Activated CD8-positive, alpha-beta memory T cell treated with anti-CD3 and anti-CD28 coated beads for 1 hour (primary cell): ENCODE measurements at places on chromosomes 13 and 19.
A peak's percentile ranks its signal among the peaks of the same experiment; 100 is the strongest.

DNA sequence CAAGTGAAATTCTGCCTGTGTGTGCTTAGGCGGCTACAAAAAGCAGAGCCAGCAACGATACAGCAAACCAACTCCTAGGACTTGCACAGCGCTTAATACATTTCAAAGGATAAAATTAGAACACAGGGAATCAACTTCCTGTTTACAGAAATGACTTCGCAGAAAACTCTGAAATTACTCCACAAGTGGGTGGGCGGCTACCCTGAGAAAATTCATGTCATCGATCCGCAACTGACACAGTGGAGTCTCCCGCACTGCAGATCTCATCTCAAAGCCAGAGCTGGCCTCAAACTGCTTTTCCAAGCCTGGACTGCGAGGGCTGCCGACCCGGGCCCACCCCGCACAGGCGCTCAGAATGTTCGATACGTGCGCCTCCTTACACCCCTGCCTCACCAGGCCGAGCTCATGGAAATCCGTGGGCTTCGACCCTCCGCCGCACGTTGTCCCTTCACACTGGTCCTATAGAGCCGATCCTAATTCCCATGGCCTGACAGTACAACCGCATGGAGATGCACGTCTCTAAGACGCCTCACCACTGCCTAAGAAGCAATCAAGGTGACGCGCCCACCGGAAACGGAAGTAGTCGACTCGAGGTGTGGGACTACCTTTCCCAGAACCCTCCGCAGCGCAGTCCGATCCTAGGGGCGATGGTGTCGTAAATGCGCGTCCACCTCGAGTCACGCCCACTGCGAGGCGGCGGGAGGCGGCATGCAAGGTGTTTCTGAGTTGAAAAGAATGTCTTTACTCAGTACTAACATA lies at the start of gene ZNF229:
Gene ZNF229, minus strand, starts transcription at position 557 of the 759 bp plus-strand sequence. CDS start 5,625 bp downstream, outside the sequence.
- DNase-seq: peak; percentile 24

DNA sequence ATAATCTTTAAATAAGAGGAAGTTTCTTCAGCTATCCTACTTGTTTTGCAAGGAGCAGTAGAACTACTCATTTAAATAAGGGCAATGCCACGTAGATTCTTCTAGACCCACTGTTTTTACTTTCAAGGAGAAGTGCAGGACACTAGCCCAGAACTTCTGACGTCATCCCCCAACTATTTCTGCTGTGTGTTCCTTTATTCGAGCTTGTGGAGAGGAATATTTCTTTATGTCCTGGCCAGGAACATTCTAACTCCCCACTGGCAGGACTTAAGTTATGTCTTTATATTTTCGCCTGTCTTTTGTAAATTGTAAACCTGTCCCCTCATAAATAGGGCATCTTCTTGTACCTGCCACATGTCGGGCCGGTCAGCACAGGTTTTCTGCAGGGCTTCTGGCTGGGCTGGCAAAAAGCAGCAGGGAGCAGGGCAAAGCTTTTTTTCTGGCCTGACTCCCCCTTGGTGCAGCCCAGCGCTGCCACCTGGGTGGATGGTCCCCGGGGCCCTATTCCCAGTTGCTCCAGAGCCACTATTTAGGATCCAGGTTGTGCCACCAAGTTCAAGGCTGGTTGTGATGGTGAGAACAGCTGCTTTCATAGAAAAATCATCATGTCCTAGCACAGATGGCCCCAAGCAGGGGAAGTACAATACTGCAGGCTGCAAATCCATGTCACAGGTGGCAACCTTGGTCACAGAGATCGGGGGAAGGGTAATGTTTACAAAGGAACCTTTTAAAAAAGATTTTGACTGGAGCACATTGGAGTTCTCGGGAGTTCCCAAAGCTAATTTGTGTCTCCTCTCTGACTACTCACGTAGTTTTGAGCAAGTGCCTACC lies 1.8 kb downstream of the MBNL2 start:
- DNase-seq: no peak

DNA sequence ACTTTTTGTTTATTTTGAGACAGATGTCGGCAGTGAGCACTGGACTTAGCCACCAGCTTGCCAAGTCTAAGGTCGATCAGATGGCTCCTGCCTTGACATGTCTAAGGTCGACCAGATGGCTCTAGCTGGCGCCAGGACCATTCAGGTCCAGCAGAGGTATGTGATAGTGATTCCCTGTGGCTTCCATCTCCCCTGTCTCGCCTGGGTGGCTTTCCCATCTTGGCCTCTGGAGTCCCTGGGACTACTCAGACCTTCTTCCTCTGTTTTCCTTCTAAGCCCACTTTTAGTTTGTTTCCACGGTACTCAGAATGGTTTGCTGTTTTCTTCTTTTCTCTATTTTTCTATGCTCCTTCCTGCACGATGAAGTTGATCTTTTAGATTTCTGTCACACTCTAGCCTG lies 1435.7 kb downstream of the UQCRFS1 start:
- DNase-seq: no peak

- no peak for DNase-seq
Measured at GRCh38 chr13:49643035-49643646, 14.8 kb downstream of the ARL11 start.

GRCh38 chr13:110326263-110326904 lies 19.3 kb downstream of the COL4A2 start:
- DNase-seq: no peak

DNA sequence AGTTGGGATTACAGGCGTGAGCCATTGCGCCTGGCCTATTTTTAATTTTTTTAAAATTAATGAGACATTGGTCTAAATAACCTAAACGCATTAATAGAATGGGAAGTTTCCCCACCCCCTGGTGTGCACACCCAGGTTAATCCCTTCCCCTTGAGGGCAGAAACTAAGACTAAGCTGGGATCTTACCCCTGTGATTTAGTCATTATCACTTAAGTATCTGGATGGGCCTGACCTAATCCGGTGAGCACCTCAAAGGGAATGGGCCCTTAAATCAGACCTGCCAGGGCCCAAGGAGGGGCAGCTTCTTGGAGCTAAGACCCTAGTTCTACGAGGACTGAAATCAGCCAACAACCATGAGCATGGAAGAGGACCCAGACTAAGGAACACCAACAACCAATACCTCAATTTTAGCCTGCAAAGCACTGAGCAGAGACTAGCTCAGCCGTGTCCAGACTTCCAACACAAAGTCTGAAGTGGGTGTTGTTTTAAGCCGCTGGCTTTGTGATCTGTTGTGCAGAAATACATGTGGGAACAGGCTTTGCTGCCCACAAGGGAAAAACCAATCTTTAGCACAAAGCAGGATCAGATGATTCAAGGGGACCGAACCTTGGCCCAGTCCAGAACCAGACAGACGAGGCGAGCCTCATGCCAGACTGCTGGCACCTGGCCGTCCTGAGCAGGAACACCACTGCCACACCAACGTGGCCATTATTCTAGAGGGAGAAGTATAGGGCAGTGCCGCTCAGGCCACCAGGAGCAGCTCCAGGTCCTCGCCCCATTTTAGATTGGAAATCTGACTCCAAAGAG lies 7.1 kb downstream of the UBE2S start:
- DNase-seq: no peak

DNA sequence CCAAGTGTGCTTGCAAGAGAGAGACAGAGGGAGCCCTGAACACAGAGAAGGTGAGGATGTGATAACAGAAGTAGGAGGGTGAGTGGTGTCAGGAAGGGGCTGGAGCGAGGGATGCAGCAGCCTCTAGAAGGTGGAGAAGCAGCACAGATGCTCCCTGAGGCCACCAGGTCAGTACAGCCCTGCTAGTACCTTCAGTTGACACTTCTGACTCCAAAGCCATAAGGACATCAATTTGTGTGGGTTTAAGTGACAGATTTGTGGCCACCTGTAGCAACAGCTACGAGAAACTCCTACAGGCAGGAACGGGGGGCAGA lies 6.9 kb downstream of the ERICH4 start:
- no peak for DNase-seq

- DNase-seq: no peak
Measured at GRCh38 chr19:38145623-38146022, 78.4 kb downstream of the DPF1 start.

GRCh38 chr13:41916173-41916954 lies 44.5 kb downstream of the VWA8 start:
- no peak for DNase-seq

GRCh38 chr19:16290692-16291091 lies 33.9 kb upstream of the KLF2 start:
- DNase-seq: no peak

DNA sequence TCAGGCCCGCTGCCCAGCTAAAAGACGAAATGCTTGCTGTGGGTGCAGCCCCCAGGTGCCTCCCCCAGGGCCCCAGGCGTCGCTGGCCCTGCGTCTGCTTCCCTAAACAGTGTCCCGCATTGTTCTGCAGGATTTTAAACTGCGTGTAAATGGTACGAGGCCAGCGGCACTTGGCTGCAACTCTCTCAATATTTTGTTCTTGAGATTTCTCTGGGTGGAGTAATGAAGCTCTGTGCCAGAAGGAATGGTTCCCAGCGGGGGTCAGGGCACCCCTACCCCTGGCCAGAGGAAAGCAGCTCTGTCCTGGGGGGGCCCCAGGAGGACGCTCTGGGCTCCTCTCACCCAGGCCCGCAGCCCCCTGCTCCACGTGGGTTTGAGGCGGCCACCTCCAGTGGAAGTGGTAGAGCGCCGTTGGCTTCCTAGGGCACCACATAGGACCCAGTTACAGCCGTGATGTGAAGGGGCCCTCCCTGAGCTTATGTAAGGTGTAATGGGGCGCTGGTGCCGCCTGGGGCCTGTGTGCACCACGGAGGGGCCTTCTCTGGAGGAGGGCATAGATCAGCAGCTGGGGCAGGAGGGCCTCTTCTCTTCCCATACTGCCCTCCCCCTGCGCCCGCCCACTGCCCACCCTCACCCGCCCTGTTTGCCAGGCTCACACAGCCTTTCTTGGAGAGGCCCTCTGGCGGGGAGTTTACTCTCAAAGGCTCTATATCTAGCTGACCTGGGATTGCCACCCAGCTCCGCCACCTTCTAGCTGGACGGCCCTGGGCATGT lies 19.8 kb downstream of the PAK4 start:
- no peak for DNase-seq

- no peak for DNase-seq
Measured at GRCh38 chr13:91546900-91547299, 148.5 kb downstream of the GPC5 start.

DNA sequence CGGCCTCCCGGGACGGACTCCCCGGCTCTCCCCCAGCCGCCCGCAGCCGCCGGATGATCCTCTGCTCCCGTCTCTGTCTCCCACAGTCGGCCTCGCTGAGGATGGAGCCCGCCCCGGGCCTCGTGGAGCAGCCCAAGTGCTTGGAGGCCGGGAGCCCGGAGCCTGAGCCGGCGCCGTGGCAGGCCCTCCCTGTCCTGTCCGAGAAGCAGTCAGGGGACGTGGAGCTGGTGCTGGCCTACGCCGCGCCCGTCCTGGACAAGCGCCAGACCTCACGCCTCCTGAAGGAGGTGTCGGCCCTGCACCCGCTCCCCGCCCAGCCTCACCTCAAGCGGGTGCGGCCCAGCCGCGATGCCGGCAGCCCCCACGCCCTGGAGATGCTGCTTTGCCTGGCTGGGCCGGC lies 6.8 kb downstream of the ADAT3 start:
- no peak for DNase-seq

- DNase-seq: no peak
Measured at GRCh38 chr13:46593398-46593797, 40.4 kb downstream of the LRCH1 start.

DNA sequence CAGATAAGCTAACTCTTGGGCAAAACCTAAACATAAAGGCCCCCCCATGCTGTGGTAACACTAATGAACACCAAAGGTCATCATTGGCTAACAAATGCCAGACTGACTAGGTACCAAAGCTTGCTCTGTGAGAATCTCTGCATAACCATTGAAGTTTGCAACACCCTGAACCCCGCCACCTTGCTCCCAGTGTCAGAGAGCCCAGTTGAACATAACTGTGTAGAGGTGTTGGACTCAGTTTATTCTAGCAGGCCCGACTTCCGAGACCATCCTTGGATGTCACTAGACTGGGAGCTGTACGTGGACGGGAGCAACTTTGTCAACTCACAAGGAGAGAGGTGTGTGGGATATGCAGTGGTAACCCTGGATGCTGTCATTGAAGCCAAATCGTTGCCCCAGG lies 602.2 kb downstream of the UQCRFS1 start:
- no peak for DNase-seq

DNA sequence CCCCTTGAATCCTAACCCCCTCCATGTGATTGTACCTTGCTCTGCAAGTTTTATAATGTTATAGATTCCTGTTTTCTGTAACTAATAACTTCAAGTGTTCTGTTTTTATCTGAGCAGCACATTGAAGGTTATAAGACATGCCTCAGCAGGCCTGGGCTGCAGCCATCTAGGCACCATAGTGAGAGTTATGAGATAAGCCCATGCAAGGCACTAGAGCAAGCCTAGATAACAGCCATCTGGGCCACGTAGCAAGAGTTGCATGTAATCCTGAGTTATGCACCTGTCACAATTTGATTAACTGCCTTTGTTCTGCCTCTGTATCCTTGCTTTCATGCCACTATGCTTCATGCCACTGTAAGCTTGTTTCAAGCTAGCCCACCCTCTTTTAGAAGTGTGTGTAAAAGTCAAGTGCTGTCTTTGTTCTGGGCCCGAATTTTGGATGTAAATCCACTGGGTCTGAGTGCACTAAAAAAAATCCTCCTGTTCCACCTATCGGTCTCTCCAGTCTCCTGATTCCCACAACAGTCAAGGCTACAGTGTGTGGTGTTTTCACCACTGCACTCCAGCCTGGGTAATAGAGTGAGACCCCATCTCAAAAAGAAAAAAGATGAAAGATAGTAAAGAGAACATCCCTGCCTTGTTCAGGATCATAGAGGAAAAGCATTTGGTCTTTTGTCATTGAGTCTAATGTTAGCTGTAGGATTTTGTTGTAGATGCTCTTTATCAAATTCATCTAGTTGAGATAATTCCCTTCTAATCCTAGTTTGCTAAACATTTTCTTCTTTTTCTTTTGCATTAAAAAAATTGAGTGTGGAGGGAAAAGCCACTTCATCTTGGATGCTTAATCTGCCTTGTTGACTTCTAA lies 16.0 kb upstream of the KBTBD6 start:
- DNase-seq: no peak

DNA sequence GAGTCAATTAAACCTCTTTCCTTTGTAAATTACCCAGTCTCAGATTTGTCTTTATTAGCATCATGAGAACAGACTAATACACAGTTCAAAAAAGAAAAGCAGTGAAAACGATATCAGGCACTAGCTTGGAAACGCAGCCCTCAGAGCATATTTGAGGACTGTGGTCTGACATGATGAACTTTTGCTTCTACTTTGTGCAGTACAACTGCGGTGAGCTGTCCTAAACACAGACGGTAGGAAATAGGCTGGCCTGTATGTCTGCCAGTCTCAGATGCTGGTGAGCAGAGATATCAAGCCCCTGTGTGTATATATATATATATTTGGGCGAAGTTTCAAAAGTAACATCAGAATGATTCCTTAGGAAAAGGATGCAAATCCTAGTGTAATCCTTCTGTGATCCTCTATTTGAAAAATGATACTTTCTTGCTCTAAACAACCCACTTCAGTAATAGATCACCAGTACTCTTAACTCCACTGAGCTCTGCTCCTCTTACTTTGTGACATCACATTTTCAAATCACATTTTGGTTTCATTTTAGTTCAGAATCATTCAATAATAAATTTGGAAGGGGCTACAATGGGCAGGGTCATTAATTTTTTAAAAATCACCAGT lies 74.4 kb downstream of the TNFRSF19 start:
- DNase-seq: no peak
